LNCaP clone FGC (cell line): ENCODE measurements at places on chromosomes 16 and 17.
A peak's percentile ranks its signal among the peaks of the same experiment; 100 is the strongest.

- no peak for DNase-seq
These were observed 2.0 kb upstream of the RAP1GAP2 start for GRCh38 chr17:2794111-2794803.

DNA sequence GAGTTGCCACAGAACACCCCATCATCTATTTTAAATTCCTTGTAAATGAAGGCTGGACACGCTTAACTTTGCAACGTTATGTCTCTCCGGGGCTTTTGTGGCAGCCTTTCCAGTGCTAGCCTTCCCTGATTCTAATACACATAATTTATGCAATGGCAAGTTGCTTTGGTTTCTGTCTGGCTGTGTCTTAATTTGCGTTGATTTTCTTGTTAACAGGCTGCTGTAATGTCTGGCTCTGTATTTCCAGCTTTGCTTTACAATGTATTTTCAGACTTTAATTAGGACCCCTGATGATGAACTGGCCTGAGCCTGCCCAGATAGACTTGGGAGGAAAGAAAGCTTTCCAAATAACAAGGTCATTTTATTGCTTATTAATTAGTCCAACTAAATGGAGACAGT lies 30.3 kb downstream of the ARSG start:
- DNase-seq, result no peak

- DNase-seq, result no peak
These were observed 45.8 kb downstream of the VPS35L start for GRCh38 chr16:19601083-19601976.

DNA sequence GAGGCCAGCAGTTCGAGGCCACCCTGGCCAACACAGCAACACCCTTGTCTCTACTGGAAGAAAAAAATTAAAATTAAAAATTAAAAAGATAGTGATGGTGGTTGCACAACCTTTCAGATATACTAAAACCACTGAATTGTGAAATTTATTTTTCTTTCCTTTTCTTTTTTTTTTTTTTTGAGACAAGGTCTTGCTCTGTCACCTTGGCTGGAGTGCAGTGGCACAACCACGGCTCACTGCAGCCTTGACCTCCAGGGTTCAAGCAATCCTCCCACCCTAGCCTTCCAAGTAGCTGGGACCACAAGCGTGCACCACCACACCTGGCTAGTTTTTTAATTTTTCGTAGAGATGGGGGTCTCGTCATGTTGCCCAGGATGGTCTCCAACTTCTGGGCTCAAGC lies 254.4 kb downstream of the SLC39A11 start:
- DNase-seq, result no peak

GRCh38 chr16:74556375-74556922 lies 50.5 kb downstream of the GLG1 start:
- DNase-seq, result no peak

DNA sequence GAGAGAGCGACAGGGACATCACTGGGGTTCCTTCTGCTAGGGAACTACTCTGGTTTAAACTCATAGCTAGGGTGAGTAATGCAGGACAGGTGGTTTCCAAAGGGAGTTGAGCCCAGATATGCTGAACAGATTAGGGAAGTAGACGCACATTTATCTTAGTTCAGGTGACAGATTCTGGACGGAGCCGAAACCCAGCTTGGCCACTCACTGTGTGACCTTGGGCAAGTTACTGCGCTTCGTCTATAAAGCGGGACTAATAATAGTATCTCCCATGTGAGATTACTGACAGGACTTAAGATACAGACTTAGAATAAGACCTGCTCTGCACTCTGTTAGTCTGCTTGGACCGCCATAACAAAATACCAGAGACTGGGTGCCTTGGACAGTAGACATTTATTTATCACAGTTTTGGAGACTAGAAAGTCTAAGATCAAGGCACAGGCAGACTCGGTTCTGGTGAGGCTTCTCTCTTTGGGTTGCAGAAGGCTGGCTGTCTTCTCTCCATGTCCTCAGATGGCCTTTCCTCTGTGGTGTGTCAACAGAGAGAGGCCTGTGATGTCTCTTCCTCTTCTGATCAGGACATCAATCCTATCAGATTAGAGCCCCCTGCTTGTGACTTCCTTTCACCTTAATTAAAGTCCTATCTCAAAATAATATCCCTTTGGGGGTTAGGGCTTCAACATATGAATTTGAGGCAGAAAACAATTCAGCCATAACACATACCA lies 12.1 kb downstream of the SCNN1G start:
- no peak for DNase-seq

DNA sequence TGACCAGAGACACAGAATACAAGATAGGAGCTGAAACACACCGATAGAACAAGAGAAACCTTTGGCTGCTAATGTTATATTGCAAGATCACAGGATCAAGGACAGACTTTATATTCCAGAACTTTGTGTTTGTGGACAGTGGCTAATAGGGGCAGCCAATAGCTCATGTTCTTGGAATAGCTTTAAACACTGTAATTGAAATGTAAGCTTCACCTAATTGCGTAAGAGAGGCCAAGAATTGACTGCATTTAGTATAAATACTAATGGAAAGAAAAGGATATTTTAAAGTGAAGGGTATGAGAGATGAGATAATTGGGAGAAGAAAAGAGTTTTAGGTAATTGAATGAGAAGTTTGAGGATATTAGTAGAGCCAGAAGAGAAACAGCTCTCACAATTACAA lies 758.8 kb downstream of the CDH11 start:
- no peak for DNase-seq

DNA sequence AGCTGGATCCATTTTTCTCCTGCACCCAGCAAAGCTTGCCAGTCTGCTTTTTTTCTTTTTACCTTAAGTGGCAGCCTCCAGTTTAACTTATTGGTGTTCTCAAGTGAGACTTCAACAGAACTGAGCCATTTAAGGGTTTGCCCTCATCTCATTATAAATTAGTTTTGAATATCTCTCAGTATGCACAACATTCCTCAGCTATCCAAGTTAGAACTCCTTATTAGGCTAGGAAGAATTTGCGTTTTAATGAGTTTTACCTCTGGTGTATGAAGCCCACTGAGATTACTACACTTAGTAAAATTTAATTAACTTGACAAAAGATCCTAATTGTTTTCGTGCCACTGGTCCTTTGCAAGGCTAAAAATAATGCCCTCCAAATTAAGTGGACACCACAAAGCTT lies 232.4 kb downstream of the CDH11 start:
- DNase-seq, result no peak

DNA sequence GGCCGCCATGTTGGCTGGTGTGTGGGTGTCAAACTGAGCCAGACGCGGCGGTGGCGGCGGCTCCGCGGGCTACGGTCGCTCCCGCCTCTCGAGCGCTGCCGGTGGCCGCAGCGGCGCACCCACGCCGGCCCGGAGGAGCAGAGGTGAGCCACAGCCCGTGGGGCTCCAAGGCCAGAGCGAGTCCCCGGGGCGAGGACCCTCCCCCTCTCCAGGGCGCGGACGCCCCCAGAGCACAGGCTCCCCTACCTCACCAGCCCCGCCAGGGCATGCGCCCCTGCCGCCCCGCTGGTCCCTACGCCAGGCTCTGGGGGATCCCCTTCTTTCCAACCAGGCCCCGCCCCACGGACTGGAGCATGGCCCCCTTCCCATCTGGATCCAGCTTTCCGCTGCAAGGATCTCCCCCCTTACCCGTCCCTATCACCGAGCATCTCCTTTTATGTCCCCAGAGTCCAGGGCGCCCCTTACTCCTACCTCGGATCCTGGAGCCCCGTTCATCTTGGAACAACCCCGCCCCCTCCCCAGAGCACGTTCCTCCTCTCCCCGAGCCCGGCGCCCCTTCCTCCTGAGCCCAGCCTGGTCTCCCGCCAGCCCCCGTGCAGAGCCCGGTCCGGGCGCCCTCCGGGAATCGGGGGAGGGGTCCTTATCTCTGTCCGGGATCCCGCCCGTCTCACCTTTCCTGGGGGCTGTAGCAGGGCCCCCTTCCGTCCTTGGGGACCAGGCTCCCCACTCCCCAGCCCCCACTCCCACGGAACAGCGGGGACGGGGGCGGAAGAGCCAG lies 412 bp downstream of the EPN2 start:
- no peak for DNase-seq

- no peak for DNase-seq
These were observed 15.8 kb downstream of the GPR179 start for GRCh38 chr17:38327936-38328335.

- DNase-seq, result no peak
These were observed 10.1 kb upstream of the TEKT3 start for GRCh38 chr17:15351478-15351840.

DNA sequence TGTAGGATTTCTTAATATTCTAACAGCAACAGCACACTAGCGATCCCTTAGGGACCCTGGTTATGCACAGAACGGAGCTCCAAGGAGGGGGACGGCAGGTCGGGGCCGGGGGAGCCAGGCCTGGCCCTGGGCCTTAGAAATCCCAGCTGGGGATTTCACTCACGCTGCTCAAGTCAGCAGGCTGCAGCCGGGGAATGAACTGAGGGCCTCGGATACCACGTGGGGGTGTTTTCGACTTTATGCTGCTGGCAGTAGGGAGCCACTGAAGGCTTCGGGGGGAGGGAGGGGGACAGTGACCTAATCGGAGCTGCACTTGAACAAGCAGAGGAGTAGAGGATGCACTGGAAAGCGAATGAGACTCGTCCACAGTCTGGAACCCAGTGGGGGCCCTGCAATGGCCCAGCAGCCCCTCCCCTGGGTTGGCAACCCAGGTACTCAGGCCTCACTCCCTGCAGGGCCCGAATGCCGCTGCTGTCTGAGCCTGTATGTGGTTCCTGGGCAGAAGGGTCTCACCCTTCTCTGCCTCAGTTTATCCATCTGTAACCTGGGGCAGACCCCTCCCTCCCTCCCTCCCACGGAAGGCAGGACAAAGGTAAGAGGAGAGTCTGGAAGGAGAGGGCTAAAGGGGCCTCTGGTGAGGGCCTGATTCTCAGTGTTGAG lies 53.7 kb downstream of the RPH3AL start:
- no peak for DNase-seq

DNA sequence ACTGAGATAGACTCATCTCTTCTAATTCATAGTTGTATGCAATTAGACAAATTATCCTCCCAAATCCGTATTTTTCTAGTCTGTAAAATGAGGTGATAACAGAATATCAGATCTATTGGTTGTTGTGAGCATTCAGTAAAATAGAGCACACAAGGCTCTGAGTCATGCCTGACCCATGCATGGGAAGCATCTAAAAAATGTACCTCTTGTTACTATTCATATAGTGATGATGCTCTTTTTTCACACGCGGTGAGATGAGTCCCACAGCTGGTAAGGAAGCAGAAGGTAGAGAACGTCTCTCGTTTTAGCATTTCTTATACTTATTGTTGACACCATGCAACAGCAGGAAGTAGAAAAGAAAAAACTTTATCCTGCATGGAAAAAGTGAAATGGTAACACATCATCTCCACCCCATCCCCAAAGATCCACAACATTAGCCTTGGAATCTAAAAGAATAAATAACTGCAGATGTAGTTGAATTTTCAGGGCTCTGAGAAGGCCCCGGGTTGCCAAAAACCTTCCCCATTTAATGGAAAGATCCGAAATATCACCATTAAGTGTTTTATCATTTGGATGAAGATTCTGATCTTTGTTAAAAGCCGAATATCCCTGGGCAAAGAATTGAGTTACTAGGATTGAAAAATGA lies 215.6 kb downstream of the TMEM114 start:
- no peak for DNase-seq

DNA sequence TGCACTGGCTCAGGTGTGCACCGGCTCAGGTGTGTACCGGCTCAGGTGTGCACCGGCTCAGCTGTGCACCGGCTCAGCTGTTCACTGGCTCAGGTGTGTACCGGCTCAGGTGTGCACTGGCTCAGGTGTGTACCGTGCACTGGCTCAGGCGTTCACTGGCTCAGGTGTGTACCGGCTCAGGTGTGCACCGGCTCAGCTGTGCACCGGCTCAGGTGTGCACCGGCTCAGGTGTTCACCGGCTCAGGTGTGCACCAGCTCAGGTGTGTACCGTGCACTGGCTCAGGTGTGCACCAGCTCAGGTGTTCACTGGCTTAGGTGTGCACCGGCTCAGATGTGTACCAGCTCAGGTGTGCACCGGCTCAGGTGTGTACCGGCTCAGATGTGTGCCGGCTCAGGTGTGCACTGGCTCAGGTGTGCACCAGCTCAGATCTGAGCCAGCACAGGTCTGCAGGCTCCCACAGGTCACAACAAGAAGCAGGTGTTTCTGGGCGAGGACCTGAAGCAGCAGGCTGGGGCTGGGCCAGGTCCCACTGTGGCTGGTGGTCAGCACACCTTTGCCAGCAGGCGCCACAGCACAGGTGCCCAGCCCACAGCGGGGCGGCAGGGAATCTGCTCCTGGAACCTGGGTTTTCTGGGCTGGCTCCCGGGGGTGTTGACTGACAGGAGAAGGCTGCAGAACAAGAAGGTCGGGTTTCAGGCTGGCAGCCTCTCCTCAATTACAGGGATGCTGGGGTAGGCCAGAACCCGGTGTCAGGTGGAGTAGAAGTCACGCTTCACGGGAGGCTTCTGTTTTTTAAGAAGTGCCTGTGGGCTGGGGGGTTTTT lies 17.2 kb downstream of the METRNL start:
- DNase-seq, result peak; percentile 80

DNA sequence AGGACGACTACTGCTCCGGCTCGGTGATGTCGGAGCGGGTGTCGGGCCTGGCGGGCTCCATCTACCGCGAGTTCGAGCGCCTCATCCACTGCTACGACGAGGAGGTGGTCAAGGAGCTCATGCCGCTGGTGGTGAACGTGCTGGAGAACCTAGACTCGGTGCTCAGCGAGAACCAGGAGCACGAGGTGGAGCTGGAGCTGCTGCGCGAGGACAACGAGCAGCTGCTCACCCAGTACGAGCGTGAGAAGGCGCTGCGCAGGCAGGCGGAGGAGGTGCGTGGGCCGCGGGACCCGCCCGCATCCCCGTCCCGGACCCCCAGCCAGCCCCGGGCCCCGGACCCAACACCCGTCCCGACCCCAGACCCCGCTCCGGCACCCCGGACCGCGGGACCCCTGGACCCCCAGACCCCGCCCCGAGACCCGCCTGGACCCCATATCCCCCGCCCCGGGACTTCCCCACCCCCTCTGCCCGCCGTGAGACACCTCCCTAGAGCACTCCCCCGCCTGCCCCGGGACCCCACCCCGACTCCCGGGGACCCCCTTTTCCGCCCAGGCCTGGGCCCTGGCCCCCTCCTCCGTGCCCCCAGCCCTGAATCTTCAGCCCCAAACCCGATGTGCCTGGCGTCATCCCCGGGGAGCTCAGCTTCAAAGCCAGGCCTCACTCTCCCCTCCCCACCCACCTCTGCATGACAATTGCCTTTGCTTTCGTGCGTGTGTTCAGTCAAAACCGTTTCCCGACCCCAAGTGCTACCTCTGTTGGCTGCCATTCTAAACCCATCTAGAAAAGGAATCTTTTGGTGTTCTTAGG lies 594 bp downstream of the MAPK8IP3 start:
- DNase-seq, result no peak

DNA sequence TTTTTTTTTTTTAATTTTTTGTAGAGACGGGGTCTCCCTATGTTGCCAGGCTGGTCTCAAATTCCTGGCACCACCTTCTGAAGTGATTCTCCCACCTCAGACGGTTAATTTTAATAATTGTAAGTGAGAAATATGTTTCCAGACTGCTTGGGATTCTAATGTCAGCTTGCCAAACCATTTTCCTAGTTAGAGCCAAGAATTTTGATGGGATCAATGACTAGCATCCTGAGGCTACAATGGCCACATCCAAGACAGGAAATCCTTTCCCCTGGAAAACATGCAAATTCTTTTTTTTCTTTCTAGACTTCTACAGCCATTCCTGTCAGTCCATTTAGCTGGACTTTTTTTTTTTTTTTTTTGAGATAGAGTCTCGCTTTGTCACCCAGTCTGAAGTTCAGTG lies 32.6 kb downstream of the IGF2BP1 start:
- no peak for DNase-seq
